RKO (cell line): ENCODE measurements at places on chromosomes 16 and 17.

DNA sequence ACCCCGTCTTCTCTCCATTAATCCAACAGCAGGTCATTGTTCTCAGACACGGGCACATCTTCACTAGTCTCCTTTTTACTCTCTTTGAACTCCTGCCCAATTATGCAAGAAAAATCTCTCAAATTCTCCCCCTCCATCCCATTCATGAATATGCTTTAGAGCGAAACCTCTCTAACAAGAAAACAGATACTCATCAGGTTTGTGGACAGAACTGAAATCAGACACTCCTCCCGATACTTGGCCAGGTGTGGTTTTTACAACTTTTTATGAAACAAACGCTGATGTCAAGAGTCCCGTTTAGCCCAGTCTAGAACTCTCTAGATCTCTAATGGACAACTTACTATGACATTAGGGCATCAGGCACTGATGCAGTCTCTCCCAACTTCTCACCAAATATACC lies 40.9 kb downstream of the PIK3R5 start:
- no peak for DNase-seq

DNA sequence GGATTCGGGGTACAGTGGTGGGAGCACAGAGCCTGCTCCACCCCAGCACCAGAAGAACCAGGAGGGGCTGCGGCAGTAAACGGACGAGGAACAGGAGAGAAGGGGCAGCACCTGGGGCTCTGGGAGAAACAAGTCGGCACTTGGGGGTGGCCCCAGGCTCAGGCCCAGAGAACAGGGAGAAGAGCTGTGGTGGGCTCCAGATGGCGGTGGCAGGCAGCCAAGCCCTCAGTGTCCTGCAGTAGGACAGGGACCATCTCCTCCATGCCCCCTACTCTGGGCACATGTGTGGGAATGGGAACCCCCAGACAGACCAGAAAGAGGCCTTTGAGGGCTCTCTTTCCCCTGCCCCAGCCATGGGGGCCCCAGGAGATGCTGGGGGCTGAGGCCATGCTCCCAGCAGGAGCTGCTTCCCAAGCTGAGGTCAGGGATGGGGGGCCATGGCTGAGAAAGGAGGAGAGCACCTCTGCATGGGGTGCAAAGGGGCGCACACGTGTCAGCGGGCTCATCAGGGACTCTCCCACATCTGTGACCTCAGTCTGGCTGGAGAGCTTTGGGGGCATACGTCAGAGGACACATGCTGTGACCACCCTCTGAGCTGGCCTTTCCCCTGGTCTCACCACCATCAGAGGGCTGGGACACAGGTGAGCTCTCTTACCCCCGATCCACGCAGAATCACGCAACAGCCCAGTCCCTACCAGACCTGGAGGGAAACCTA lies 6.8 kb downstream of the USH1G start:
- DNase-seq: no peak

- DNase-seq: no peak
These were observed 11.7 kb upstream of the CUEDC1 start for GRCh38 chr17:57966875-57967274.

GRCh38 chr16:27347930-27348685 lies 34.3 kb downstream of the IL4R start:
- DNase-seq: no peak

DNA sequence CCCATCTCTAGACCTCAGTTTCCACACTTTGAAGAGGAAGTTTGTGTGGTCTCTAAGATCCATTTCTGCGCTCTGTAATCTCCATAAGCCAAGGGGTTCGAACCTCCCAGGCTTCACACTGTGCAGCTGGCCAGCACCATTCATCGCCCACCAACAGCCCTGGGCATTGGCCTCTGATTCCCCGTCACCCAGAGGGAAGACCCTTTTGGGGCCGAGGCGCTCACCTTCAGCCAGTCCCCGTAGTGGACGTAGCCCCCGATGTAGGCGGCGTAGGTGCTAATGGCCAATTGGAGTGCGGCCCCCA lies 678 bp downstream of the TMEM101 start:
- no peak for DNase-seq

GRCh38 chr16:89534252-89534756 lies 26.1 kb downstream of the SPG7 start:
- DNase-seq: no peak

DNA sequence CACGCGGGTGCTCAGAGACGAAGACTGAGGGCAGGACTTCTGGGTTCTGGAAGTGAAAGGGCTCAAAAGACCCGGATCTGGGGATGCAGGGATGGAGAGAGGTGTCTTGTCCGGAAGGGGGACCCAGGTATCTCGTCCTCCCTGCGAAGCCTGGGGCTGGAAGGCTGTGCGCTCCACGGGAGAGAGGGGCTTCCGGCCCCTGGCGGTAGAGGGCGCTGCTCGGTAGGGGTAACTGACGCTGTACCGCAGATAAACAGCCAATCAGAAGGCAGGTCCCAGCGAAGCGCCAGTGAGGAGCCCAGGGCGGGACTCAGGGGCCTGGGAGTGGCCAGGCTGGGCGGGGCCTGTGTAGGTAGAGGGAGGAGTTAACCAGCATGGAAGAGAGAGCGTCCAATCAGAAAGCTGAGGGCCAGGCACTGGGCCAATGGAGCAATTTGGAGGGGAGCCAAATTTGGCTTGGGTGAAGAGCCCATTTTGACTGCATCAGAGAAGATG lies 804 bp downstream of the TGFB1I1 start:
- peak; percentile 89 for DNase-seq

GRCh38 chr17:78624324-78625151 lies 47.3 kb upstream of the DNAH17 start:
- no peak for DNase-seq

- DNase-seq: no peak
These were observed 180.2 kb downstream of the CCT6B start for GRCh38 chr17:34781071-34781470.

- DNase-seq: no peak
These were observed 5.1 kb downstream of the CALCOCO2 start for GRCh38 chr17:48835971-48836370.

DNA sequence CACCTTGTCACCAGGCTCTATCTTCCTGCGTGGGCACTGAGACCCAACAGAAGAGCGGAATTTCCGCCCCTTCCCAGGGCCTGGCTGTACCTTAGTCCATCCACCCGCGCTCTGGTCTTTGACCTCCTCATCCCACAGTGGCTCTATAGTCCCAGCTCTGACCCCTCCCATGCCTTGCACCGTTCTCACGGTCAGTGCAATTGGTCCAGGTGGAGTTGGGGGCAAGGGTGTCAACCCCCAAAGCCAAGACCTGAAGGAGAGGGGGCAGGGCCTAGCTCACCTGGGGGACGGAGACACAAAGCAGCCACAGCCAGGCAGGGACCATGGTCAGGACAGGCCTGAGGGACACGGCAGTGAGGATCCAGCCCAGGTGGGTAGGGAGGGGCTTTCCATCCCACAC lies 944 bp downstream of the CDH16 start:
- DNase-seq: no peak

DNA sequence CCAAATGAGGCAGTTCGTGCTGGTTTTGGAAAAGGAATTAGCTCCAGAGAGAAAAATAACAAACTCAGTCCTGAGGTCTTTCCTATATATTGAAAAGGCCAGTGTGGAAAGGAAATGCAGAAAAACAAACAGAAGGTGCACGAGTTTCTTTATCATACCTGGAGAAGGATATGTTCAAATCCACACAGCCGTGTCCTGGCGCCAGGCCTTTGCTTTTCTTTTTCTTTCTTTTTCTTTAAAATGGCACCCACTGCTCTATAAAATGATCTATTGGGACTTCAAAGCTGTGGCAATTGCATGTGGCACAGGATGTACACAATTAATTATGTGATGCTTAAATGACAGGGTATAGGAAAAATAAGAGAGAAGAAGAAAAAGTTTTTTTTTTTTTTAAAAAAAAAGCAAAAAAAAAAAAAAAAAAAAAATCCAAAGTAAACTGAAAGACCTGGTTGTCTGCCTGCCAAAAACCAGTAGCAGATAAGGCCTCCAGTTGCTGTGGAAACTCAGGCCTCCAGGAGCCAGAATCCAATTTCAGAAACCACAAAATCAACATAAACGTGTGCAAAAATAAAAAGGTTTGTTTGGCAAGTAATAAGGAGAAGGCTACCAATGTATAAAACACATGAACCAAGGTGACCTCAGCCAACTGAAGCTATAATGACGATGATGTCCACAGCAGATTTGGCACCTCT lies 957.6 kb upstream of the SOX9 start:
- no peak for DNase-seq

DNA sequence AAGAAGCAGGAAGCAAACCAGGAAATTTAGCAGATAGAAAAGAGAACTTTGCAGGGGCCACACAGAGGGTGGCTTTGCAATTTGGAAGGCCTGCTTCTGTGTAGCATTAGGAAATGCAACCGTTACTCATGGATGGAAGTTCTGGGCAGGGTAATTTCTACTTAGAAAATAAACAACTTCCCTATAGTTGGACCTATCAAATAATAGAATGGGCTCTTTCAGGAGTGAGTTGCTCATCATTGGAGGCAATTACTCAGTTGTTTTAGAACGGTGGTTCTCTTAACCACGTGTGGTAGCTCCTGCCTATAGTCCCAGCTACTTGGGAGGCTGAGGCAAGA lies 25.8 kb upstream of the HS3ST2 start:
- DNase-seq: no peak

DNA sequence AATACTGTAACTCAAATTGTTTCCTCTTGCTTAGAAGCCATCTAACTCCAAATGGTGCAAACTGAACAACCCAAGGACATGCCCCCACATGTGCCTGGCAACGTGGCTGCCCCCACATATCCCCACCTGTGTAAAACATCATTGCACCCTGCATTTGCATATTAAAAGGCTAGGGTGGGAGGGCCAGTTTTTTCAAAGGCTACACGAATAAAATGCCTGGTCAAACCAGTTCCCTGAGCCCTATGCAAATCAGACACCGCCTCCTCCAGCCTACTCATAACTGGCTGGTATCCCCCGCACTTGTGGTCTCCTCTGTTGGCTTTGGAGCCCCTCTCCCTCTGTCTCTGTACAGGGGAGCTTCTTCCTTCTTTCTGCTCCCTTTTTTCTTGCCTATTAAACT lies 26.7 kb downstream of the C16orf54 start:
- DNase-seq: no peak

GRCh38 chr17:70336411-70336810 lies 167.1 kb downstream of the KCNJ2 start:
- no peak for DNase-seq

GRCh38 chr16:79970551-79971236 lies 370.2 kb upstream of the MAF start:
- no peak for DNase-seq

- DNase-seq: no peak
These were observed 228.3 kb upstream of the NLRP1 start for GRCh38 chr17:5812590-5812989.

DNA sequence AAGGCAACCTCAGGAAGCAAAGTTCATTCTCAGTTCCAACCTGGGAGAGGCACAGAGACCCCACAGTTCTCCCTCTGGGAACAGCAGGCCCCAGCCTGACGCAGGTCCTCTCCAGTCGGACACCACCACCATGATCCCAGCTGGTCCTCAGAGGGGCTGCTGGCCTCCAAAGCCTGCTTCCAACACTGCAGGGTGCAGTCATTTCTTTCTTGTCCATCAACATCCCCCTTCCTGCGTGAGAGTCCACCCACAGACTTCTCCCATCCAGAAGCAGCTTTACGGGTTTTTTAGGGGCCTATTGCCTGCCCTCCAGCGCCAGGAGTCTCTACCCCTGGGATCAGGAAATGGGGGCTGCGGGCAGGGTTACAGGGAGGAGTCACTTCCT lies 29.3 kb upstream of the TNRC6C start:
- DNase-seq: no peak

GRCh38 chr16:22814711-22815105 lies 746 bp downstream of the HS3ST2 start:
- DNase-seq: no peak

GRCh38 chr17:50310455-50311111 lies 35.3 kb upstream of the XYLT2 start:
- no peak for DNase-seq

- peak; percentile 78 for DNase-seq
These were observed at the start of gene PSMB10 for GRCh38 chr16:67936124-67936879. Gene PSMB10, minus strand, starts transcription at chr16:67936850. Its CDS starts 101 bp downstream, at chr16:67936749.

GRCh38 chr16:74603848-74604247 lies 3.1 kb downstream of the GLG1 start:
- no peak for DNase-seq

DNA sequence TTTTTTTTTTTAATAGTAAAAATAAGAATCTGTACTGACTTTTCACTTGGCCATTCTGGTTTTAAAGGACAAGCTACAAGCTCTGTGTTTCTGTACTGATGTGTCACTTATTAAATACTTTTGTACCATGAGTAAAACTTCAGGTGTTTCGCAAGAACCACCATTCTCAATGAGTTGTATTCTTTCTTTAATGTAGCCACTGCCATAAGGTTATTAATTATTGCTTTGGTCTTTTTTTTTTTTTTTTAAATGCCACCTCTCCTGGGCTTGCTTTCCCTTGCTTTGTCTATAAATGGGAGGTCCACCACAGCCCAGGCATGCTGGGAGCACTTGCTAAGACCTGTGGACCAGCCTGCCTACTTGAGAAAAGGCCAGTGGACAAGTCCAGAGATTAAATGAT lies 8.4 kb downstream of the ARL2BP start:
- DNase-seq: no peak

GRCh38 chr16:84925092-84925772 lies 86.1 kb downstream of the ZDHHC7 start:
- DNase-seq: peak; percentile 33

- DNase-seq: no peak
These were observed 6.0 kb upstream of the TLCD3A start for GRCh38 chr17:726271-726919.

DNA sequence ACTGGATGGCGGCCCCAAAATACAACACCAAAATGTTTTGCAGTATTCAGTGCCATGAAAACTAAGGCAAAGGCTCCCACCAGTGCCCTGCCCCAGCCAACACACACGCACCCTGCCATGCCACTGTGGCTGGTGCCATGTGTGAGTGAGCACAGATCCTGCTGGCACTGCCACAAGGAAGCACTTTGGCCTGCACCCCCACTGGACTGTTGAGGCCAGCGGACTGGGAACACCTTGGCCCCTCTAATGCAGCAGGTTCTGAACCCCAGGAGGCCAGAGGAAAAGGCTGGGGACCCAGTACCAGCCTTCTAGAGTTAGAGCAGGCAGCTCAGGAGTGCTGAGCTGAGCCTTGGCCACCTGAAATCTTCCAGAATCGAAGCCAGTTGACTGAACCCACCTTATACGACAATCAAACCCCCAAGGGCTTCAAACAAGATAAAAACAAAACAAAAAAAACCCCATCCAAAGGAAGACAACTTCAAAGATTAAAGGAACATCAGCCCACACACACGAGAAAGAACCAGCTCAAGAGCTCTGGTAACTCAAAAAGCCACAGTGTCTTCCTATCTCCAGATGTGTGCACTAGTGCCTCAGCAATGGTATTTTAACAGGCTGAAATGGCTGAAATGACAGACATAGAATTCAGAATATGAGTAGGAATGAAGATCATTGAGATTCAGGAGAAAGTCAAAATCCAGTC lies 21.5 kb downstream of the NLRP1 start:
- no peak for DNase-seq
